Kidney epithelial cell (primary cell): ENCODE measurements at places on chromosomes 12 and 14. TPM values are rescaled to one million over a fixed set of nuclear protein-coding genes. Genes with fewer than 3 reads are reported as not detected.

RITA1 gene
- total RNA-seq, result 33.6 and 36.0 TPM in 2 replicates

EVL gene
- total RNA-seq, result 42.4 and 46.3 TPM in 2 replicates

STON2 gene
- total RNA-seq, result 17.9 and 20.2 TPM in 2 replicates

TPCN1 gene
- 25.8 and 34.9 TPM in 2 replicates for total RNA-seq

FKBP11 gene
- 12.4 and 14.8 TPM in 2 replicates for total RNA-seq

LAG3 gene
- total RNA-seq, result not detected in 2 replicates

SIX6 gene
- total RNA-seq, result not detected in 2 replicates

KRT85 gene
- not detected in 2 replicates for total RNA-seq

SOS2 gene
- total RNA-seq, result 23.6 and 26.3 TPM in 2 replicates

PRKD1 gene
- 4.3 and 7.2 TPM in 2 replicates for total RNA-seq

SERPINA12 gene
- total RNA-seq, result not detected in 2 replicates

NPAS3 gene
- 1.2 and 2.0 TPM in 2 replicates for total RNA-seq

PZP gene
- not detected in 2 replicates for total RNA-seq

HPD gene
- total RNA-seq, result 0.33 TPM in 1 of 2 replicates, not detected in the other

MYG1 gene
- total RNA-seq, result 73.1 and 75.3 TPM in 2 replicates

ASCL1 gene
- 0.07 TPM in 1 of 2 replicates, not detected in the other for total RNA-seq

FSCB gene
- 0.08 TPM in 1 of 2 replicates, not detected in the other for total RNA-seq

SLCO1B1 gene
- total RNA-seq, result not detected in 2 replicates

NANOG gene
- 0.34 TPM in 1 of 2 replicates, not detected in the other for total RNA-seq

SBNO1 gene
- total RNA-seq, result 29.2 and 31.5 TPM in 2 replicates

GCH1 gene
- 30.8 and 30.9 TPM in 2 replicates for total RNA-seq

ADAM20 gene
- 0.14 and 0.17 TPM in 2 replicates for total RNA-seq

LALBA gene
- not detected in 2 replicates for total RNA-seq

SLC6A15 gene
- 14.9 and 15.9 TPM in 2 replicates for total RNA-seq

IL22 gene
- total RNA-seq, result not detected in 2 replicates

COA8 gene
- 83.8 and 86.7 TPM in 2 replicates for total RNA-seq

MGAT2 gene
- 38.5 and 45.2 TPM in 2 replicates for total RNA-seq

TAS2R13 gene
- 0.21 and 0.89 TPM in 2 replicates for total RNA-seq

DHH gene
- total RNA-seq, result 0.04 TPM in 1 of 2 replicates, not detected in the other

DCD gene
- not detected in 2 replicates for total RNA-seq

MYH6 gene
- not detected in 2 replicates for total RNA-seq
